ENCODE measurements at places on chromosomes 13 and 19.

GRCh38 chr13:101917475-101917810, 465.0 kb downstream of the ITGBL1 start:
- no peak for DNase-seq

- no peak for DNase-seq
These were observed 131.1 kb downstream of the MYO16 start for GRCh38 chr13:108760541-108760940.

DNA sequence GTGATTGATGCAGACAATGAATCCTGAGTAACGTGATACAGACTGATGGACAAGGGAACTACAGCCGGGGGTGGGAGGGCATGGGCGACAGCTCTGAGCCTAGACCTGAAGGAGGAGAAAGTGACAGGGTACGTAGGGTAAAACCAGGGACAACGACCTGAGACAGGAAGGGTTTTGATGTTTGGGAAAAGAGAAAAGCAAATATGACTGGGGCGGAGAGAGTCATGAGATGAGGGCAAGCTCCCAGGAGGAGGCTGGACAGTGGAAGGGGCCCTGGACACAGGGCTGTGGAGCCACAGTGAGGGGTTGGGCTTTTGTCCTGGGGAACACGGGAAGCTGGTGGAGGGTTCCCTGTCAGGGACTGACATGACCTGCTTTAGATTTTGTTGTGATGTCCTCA, 34.2 kb downstream of the ZNF611 start:
- no peak for DNase-seq

DNA sequence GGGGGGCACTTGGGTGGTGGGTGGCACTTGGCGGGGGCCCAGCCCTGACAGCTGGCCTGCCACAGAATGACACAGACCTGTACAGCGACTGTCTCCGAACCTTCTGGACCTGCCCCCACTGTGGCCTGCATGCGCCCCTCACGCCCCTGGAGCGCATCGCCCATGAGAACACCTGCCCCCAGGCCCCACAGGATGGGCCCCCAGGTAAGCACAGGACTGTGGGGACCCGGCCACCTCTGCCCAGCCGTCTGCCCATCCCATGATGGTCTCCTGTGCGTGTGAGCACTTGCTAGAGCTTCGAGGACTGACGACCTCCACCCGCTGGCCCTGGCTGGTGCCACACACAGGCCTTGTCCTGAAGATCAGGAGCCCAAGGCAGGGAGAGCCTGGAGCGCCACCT, 32.0 kb downstream of the DHX34 start:
- no peak for DNase-seq

- DNase-seq, result no peak
These were observed 177.3 kb upstream of the KL start for GRCh38 chr13:32838945-32839344.

GRCh38 chr13:76503766-76504165, 382.4 kb downstream of the KCTD12 start:
- no peak for DNase-seq

- DNase-seq, result no peak
These were observed 95.9 kb downstream of the RFC3 start for GRCh38 chr13:33913829-33914228.

Measured in stimulated activated CD8-positive, alpha-beta memory T cell treated with anti-CD3 and anti-CD28 coated beads, Interleukin-4, amount 100 ng/mL, for 48 hours (primary cell).